ENCODE measurements at places on chromosomes 16 and 17.

- no peaks in the 10 kb centered on the region for H3K36me3 ChIP-seq
- H3K27ac ChIP-seq: no peak overlapping the region
- no peaks in the 10 kb centered on the region for H3K27me3 ChIP-seq
- DNase-seq: no peak
Observed at GRCh38 chr17:46862949-46863348, 11.6 kb downstream of the WNT9B start.

- H3K27me3 ChIP-seq: no peaks in the 10 kb centered on the region
- no peaks in the 10 kb centered on the region for H3K4me1 ChIP-seq
- H3K27ac ChIP-seq: no peak overlapping the region
- H3K4me3 ChIP-seq: no peak overlapping the region
- DNase-seq: no peak
Observed at GRCh38 chr17:10739386-10739785, 9.6 kb upstream of the TMEM220 start.

- H3K36me3 ChIP-seq: no peaks in the 10 kb centered on the region
- no peak overlapping the region for H3K4me3 ChIP-seq
- H3K27ac ChIP-seq: no peak overlapping the region
- H3K4me1 ChIP-seq: peaks cover 3% of the 10 kb centered on the region
- peaks cover 23% of the 10 kb centered on the region for H3K27me3 ChIP-seq
Observed at GRCh38 chr16:57541754-57542435, 548 bp upstream of the ADGRG5 start.

DNA sequence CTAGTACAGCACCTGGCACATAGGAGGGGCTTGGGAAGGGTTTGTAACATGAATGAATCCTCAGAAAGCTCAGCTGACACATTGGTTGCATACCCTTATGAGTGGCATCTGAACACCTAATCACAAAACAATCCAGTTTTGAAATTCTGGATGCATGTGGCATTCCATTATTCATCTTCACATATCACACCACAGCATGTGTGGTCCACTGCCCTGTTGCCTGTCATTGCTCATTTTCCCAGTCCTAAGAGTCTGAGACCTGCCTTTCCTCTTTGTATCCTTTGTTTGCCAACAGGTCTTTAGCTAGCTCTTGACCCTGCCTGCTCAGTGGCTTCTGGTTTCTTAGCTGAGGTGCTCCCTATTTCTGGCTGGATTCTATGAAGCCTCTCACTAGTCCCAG, 170.8 kb upstream of the ASIC2 start:
- no peaks in the 10 kb centered on the region for H3K27me3 ChIP-seq
- no peak for DNase-seq
- no peak overlapping the region for H3K27ac ChIP-seq
- no peaks in the 10 kb centered on the region for H3K4me1 ChIP-seq
- no peaks in the 10 kb centered on the region for H3K36me3 ChIP-seq

All from endothelial cell of umbilical vein (primary cell).